ENCODE measurements at places on chromosomes 4 and X. TPM values are rescaled to one million over a fixed set of nuclear protein-coding genes. Genes with fewer than 3 reads are reported as not detected.
A peak's percentile ranks its signal among the peaks of the same experiment; 100 is the strongest.

- DNase-seq = no peak
These were observed 93.6 kb upstream of the PJA1 start for GRCh38 chrX:69258893-69259292.

- no peak for DNase-seq
These were observed 72.1 kb upstream of the ACSL1 start for GRCh38 chr4:184897895-184898294.

DNA sequence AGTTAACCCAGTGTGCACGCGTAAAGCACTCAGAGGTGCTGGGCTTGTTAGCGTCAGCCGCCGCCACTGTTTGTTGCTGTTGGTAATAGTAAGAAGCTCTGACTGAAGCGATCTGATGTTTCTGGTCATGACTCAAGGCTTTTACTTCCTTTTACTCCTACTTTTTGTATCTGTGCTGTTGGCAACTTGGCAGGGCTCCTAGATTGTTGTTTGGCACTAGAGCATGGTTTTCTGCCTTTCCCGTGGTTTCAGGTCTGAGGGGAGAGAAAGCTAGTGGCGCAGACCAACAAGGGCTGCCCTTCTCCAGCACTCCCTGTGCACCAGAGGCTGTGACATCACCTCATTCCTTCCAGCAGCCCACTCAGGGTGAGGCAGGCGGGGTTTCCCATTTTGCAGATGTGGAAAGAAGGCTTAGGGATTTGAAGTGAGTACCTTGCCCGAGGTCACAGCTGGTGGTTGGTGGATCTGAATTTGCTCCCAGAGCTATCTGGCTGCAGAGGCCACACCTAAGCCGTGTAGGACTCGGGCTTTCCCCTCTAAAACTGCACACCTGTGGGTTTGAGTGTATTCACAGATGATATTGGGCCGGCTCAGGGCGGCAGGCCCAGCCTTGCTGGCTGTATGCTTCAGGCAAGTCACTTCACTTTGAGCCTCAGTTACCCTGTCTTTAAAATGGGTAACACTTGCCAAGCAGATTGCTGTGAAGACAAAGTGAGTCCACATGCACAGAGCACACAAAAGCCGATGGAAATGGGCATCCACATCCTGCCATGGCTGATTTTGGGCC, 51.2 kb upstream of the TADA2B start:
- no peak for DNase-seq

GRCh38 chr4:165359506-165359905, 19.3 kb upstream of the CPE start:
- no peak for DNase-seq

DNA sequence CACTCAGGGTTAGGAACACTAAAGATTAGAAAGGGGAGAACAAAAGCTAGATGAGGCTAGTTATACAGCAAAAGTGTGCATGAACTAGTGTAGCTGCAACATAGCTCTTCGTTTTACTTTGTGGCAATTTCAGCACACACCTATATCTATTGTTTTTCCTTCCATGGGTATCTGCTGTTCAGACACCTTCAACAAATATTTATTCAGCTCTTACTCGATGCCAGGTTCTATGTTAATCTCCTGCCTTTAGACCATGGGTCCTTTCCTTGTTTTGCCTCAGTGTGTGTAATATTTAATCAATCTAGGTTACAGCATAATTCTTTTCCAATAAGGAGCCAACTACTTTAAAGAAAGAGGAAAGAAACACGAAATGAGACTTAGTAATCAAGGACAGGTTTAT, 10.4 kb upstream of the FAM9A start:
- no peak for DNase-seq

- no peak for DNase-seq
These were observed 28.2 kb downstream of the JADE1 start for GRCh38 chr4:128837679-128838078.

GRCh38 chr4:57109411-57109846, 756 bp downstream of the IGFBP7 start:
- no peak for DNase-seq

- DNase-seq = no peak
These were observed 26.8 kb downstream of the TRMT2B start for GRCh38 chrX:101025126-101025525.

GRCh38 chr4:73866246-73866645, 2.9 kb upstream of the CXCL1 start:
- DNase-seq = no peak

DNA sequence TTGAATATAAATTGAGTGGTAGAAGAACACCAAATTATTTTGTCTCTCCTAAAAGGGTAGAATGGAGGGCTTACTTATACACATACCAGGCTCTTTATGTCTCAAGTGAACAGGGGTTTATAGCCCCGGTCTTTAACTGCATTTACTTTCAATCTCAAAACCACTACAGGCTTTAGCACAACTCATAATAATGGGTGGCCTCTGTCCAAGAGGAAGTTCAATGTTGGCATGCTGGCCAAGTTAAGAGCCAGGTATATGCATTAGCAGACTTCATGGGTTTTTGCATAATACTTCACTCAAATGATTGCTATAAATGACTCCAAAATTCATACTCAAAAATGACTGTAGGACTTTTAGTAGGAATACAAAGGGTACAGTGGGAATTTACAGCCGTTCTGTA, 118.5 kb upstream of the OTUD4 start:
- no peak for DNase-seq

DNA sequence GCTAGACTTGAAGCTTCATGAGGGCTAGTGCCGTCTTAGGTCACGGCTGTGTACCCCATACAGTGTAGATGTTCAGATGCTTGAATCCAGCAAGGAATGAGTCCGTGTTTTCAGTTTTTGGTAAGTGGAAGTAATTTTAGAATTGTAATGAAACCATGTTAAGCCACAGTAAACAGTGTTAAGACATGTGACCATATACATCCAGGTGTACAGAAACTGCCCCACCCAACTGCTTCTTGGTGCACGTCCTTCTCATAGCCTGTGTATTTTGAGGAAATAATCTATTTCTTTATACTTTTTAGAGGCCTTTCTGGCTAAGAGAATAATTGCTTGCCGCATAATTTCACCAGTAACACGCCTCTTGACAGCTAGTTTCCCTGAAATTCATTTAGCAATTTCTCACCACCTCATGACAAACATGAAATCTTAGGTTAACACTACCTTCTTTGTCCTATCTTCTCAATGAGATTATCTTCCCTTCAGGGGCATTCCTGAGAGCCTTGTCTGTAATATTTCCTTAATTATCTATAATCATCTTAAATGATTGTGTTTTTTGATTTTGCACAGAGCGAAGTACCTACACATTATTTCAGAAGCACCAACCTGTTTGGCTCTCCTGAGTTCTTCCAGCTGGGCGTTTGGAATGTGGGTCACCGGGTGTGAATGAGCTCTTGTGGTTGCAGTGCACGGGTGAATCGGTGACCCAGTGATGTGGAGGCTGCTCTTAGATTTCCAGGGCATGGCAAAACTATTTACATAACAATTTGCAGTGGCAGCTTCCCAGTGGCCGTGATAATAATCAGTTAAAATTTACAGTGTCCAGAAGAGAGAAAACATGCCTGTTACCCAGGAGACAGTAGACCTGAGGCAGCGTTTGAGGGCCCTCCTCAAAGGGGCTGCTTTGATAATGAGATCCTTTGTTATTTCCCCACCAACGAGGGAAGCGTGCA, 50.2 kb upstream of the TADA2B start:
- no peak for DNase-seq

- DNase-seq = no peak
These were observed 236.7 kb upstream of the PGRMC2 start for GRCh38 chr4:128524311-128524710.

- DNase-seq = no peak
These were observed 43.9 kb upstream of the PDGFRA start for GRCh38 chr4:54185044-54185780.

- DNase-seq = no peak
These were observed 383.9 kb downstream of the RPA4 start for GRCh38 chrX:97267396-97268181.

DNA sequence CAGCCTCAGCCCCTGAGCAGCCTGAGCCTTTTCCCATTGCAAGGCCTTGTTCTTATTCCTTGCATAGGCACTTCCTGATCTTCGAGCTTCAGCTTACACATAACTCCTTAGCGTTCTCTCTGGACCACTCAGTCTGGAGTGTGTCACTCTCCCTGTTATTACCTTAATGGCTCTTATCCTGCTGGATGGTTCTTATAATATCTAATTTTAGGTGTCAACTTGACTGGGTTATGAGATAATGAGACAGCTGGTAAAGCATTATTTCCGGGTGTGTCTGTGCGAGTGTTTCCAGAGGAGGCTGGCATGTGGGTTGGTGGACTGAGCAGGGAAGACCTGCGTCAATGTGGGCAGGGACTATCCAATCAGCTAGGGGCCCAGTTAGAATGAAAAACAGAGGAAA, 75.7 kb downstream of the HAUS3 start:
- DNase-seq = no peak

DNA sequence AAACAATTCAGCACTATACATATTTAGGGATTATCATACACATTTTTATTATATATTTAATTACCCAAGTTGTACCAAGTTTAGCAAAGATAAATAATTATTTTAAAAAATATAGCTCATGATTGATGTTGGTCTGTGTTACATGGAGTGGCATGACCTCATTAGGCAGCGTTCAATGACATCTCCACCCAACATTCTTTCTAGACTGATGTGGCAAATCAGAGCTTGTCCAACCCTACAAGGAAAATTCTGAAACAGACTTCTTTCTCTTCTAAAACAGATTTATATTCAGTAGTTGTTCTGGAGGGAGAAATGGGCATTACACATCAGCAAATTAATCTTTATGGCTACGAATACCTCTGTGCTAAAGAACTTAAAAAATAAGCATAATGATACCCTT, 189.7 kb downstream of the PDGFC start:
- no peak for DNase-seq

GRCh38 chrX:53093177-53093655, 726 bp upstream of the KANTR start:
- peak; percentile 70 for DNase-seq

DNA sequence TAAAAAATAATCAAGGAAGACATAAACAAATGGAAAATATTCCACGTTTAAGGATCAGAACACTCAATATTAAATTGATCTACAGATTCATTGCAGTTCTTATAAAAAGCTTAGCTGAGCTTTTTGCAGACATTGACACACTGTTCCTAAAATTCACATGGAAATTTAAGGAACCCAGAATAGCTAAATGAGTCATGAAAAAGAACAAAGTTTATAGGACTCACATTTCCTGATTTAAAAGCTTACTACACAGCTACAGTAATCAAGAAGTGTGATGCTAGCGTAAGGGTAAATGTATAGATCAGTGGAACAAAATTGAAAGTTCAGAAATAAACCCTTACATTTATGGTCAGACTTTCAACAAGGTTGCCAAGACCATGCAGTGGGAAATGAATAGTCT, 33.1 kb downstream of the NSUN7 start:
- no peak for DNase-seq

DNA sequence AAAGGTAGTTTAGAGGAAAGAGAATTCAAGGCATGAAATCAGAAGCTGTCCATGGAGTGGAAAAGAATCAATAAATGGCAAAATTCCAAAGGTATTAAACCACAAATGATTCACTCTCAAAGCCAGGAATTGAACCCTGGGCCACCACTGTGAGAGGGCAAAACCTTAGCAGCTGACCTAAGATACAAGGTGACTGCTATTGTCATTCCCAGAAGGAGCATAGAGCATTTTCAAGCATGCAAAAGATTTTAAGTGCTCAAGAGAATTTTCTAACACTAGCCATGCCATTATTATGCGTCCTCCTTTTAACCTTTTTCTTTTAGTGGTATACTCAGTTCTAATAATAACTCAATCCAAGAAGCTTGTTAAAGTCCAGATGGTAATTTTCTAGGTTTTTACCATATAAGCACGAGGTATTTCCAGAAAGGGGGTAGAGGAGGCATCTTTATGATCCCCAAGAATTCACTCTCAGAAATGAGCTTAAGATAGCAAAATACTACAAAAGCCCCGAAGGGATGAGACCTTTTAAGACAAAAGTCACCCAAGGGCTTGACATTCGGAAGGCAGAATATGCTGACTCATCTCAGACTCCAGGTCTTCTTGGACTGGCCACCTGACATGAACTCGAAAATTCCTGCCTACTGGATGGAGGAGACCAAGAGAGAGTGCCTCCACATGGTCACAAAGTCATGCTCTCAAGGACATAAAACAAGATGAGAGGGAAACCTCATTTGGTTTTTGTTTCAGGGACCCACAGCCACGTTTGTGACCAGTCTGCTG, 13.8 kb upstream of the PAGE5 start:
- DNase-seq = no peak

GRCh38 chr4:141686879-141687278, 50.5 kb downstream of the IL15 start:
- no peak for DNase-seq

KLF8 gene
- 1.3 TPM for total RNA-seq

SLC34A2 gene
- total RNA-seq = not detected

SPANXD gene
- total RNA-seq = not detected

SCML2 gene
- total RNA-seq = 3.0 TPM

KDR gene
- total RNA-seq = not detected

TMEM150C gene
- total RNA-seq = not detected
